ENCODE measurements at places on chromosomes 1 and 21. TPM values are rescaled to one million over a fixed set of nuclear protein-coding genes. Genes with fewer than 3 reads are reported as not detected.

- no peaks in the 10 kb centered on the region for H3K36me3 ChIP-seq
- H3K27ac ChIP-seq, result no peak overlapping the region
- no peak for DNase-seq
- no peak overlapping the region for H3K4me3 ChIP-seq
Measured at GRCh38 chr1:205064301-205064700, 20.0 kb downstream of the TMEM81 start.

GRCh38 chr1:118188411-118188810, 3.4 kb upstream of the SPAG17 start:
- no peaks in the 10 kb centered on the region for H3K36me3 ChIP-seq
- H3K27me3 ChIP-seq, result no peaks in the 10 kb centered on the region
- H3K4me3 ChIP-seq, result no peak overlapping the region

GRCh38 chr1:100463791-100464424, 74.0 kb upstream of the GPR88 start:
- no peak overlapping the region for H3K4me3 ChIP-seq
- H3K27me3 ChIP-seq, result no peaks in the 10 kb centered on the region
- no peaks in the 10 kb centered on the region for H3K36me3 ChIP-seq
- DNase-seq, result no peak
- peaks cover 32% of the 10 kb centered on the region for H3K4me1 ChIP-seq

DNA sequence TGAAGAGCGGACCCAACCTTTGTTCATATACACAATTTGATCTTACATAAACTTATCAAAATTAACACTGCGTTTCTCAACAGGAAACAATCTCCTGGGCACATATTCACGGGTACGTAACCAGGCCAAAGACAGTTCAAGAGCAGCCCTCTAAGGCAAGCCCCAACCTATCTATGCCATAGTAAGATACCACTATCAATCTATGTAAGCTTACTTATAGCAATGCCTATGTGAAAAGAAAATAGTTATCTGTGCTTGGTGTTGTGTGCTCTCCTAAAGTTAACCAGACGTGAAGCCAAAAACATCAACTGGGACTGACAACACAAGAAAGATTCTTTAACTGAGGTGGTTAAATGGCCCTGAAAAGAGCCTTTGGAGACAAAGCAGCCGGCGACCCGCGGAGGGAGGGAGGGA, 49.4 kb upstream of the BOLA1 start:
- DNase-seq, result no peak
- peak overlapping the region; percentile 57 for H3K27ac ChIP-seq
- no peaks in the 10 kb centered on the region for H3K36me3 ChIP-seq
- H3K4me3 ChIP-seq, result peak overlapping the region; percentile 92
- no peaks in the 10 kb centered on the region for H3K27me3 ChIP-seq
- H3K4me1 ChIP-seq, result no peaks in the 10 kb centered on the region

- no peaks in the 10 kb centered on the region for H3K36me3 ChIP-seq
- no peak for DNase-seq
- H3K27ac ChIP-seq, result no peak overlapping the region
- no peaks in the 10 kb centered on the region for H3K4me1 ChIP-seq
- H3K27me3 ChIP-seq, result no peaks in the 10 kb centered on the region
Measured at GRCh38 chr1:202170726-202171125, 10.3 kb upstream of the PTPN7 start.

GRCh38 chr1:115336741-115337140, 1.3 kb downstream of the NGF start:
- no peaks in the 10 kb centered on the region for H3K4me1 ChIP-seq
- H3K4me3 ChIP-seq, result no peak overlapping the region
- no peak for DNase-seq
- H3K36me3 ChIP-seq, result no peaks in the 10 kb centered on the region
- peaks cover 38% of the 10 kb centered on the region for H3K27me3 ChIP-seq

GRCh38 chr1:99590578-99591209, 55.2 kb upstream of the PALMD start:
- no peaks in the 10 kb centered on the region for H3K27me3 ChIP-seq
- DNase-seq, result no peak
- no peak overlapping the region for H3K4me3 ChIP-seq
- H3K27ac ChIP-seq, result no peak overlapping the region
- H3K4me1 ChIP-seq, result no peaks in the 10 kb centered on the region

GRCh38 chr21:42819861-42820615, 59.3 kb downstream of the WDR4 start:
- H3K4me1 ChIP-seq, result no peaks in the 10 kb centered on the region
- no peaks in the 10 kb centered on the region for H3K27me3 ChIP-seq
- no peak overlapping the region for H3K27ac ChIP-seq
- H3K4me3 ChIP-seq, result no peak overlapping the region
- no peaks in the 10 kb centered on the region for H3K36me3 ChIP-seq

GRCh38 chr1:247090455-247090854, 11.8 kb upstream of the ZNF670 start:
- no peaks in the 10 kb centered on the region for H3K27me3 ChIP-seq
- DNase-seq, result no peak
- H3K36me3 ChIP-seq, result no peaks in the 10 kb centered on the region
- no peak overlapping the region for H3K27ac ChIP-seq
- no peaks in the 10 kb centered on the region for H3K4me1 ChIP-seq
- no peak overlapping the region for H3K4me3 ChIP-seq

GRCh38 chr1:51523931-51524330, 4.9 kb upstream of the EPS15 start:
- no peaks in the 10 kb centered on the region for H3K4me1 ChIP-seq
- no peaks in the 10 kb centered on the region for H3K36me3 ChIP-seq
- H3K27me3 ChIP-seq, result no peaks in the 10 kb centered on the region

GRCh38 chr1:113534875-113535274, 144.6 kb downstream of the MAGI3 start:
- H3K27me3 ChIP-seq, result no peaks in the 10 kb centered on the region
- no peak for DNase-seq
- no peak overlapping the region for H3K4me3 ChIP-seq
- H3K4me1 ChIP-seq, result no peaks in the 10 kb centered on the region

- no peak overlapping the region for H3K27ac ChIP-seq
- no peak for DNase-seq
- no peaks in the 10 kb centered on the region for H3K27me3 ChIP-seq
- no peaks in the 10 kb centered on the region for H3K4me1 ChIP-seq
Measured at GRCh38 chr1:197843401-197843800, 59.0 kb upstream of the C1orf53 start.

DNA sequence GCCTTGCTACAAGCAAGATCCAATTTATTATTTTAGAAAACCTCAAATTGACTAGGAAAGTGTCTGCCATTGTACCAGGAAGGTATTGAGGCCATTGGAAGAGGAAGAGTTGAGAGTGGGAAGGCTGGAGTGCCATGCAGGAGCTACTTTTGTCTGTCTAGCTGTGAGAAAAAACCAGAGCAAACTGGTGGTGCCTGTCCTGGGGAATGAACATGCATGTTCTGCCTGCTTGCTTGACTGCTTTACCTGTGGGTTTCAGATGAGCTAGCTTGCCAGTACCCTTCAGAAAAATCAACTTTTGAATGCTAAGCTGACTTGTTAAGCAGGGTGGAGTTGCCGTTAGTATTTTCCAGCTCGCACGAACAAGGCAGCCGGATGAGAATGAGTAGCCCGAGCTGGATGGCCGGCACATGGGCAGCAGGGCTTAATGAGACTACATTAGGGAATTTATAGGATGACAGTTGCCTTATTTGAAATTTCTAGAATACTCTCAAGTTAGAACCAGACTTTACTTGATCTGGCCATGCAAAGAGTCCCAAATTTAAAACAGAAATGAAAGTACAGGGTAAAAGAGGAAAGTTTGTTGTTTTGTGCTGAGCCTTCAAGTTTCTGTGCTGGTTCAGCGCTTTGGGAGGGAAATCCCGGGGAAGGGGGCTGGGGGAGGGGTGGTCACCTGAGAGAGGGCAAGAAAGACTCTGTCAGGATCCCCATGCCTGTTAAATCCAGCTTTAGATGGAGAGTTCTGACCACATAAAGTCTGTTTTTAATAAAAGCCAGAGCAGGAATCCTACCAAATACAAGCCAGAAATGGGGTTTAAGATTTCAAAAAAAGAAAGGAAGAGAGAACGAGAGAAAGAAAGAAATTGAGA, 29.6 kb upstream of the C1orf105 start:
- DNase-seq, result no peak
- no peak overlapping the region for H3K27ac ChIP-seq
- no peaks in the 10 kb centered on the region for H3K36me3 ChIP-seq
- no peak overlapping the region for H3K4me3 ChIP-seq
- peaks cover 10% of the 10 kb centered on the region for H3K4me1 ChIP-seq
- H3K27me3 ChIP-seq, result no peaks in the 10 kb centered on the region

- no peaks in the 10 kb centered on the region for H3K27me3 ChIP-seq
- H3K4me3 ChIP-seq, result no peak overlapping the region
- H3K36me3 ChIP-seq, result no peaks in the 10 kb centered on the region
- DNase-seq, result no peak
Measured at GRCh38 chr21:16308269-16308668, 578.5 kb downstream of the USP25 start.

- H3K36me3 ChIP-seq, result no peaks in the 10 kb centered on the region
- H3K27ac ChIP-seq, result no peak overlapping the region
Measured at GRCh38 chr21:42337830-42338728, 12.7 kb downstream of the TFF2 start.

GRCh38 chr1:93519199-93519829, 71.4 kb downstream of the FNBP1L start:
- H3K36me3 ChIP-seq, result no peaks in the 10 kb centered on the region
- H3K27me3 ChIP-seq, result no peaks in the 10 kb centered on the region
- no peak overlapping the region for H3K4me3 ChIP-seq
- no peak for DNase-seq
- no peak overlapping the region for H3K27ac ChIP-seq

- DNase-seq, result no peak
- no peaks in the 10 kb centered on the region for H3K27me3 ChIP-seq
- no peaks in the 10 kb centered on the region for H3K4me1 ChIP-seq
- H3K36me3 ChIP-seq, result no peaks in the 10 kb centered on the region
- no peak overlapping the region for H3K4me3 ChIP-seq
- H3K27ac ChIP-seq, result no peak overlapping the region
Measured at GRCh38 chr1:107530543-107530942, 389.7 kb downstream of the NTNG1 start.

- no peak overlapping the region for H3K27ac ChIP-seq
- H3K27me3 ChIP-seq, result no peaks in the 10 kb centered on the region
- H3K36me3 ChIP-seq, result no peaks in the 10 kb centered on the region
- H3K4me3 ChIP-seq, result no peak overlapping the region
- no peaks in the 10 kb centered on the region for H3K4me1 ChIP-seq
Measured at GRCh38 chr1:236471653-236472052, 52.1 kb upstream of the LGALS8 start.

DNA sequence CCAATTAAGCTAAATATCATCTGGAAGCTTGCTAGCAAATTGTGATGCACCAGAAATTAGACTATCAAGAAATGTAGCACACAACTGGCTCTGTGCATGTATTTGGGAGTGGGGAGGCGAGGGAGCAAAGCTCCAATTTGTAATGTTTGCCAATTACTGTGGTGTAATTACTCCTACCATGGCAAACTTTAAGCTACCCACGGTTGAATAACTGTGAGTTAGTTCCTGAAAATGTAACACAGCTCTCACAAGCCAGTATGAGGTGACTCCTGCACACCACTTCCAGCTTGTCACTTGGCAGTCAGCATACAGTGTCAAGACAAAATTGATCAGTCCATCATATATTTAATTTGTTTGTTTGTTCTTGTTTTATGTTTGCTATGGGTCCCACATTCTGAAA, 141.2 kb downstream of the TM2D1 start:
- no peak overlapping the region for H3K4me3 ChIP-seq
- no peaks in the 10 kb centered on the region for H3K27me3 ChIP-seq
- H3K27ac ChIP-seq, result no peak overlapping the region
- no peak for DNase-seq
- peaks cover 4% of the 10 kb centered on the region for H3K4me1 ChIP-seq

- no peak overlapping the region for H3K4me3 ChIP-seq
- no peak overlapping the region for H3K27ac ChIP-seq
- H3K4me1 ChIP-seq, result no peaks in the 10 kb centered on the region
Measured at GRCh38 chr1:54245501-54245900, 45.5 kb downstream of the MRPL37 start.

GRCh38 chr1:96990136-96990535, 268.6 kb downstream of the PTBP2 start:
- no peaks in the 10 kb centered on the region for H3K36me3 ChIP-seq
- no peak for DNase-seq
- no peaks in the 10 kb centered on the region for H3K27me3 ChIP-seq
- no peak overlapping the region for H3K27ac ChIP-seq

GRCh38 chr1:231334079-231334666, 3.5 kb downstream of the EXOC8 start:
- peaks cover 3% of the 10 kb centered on the region for H3K4me1 ChIP-seq
- H3K27ac ChIP-seq, result no peak overlapping the region
- no peaks in the 10 kb centered on the region for H3K36me3 ChIP-seq

- H3K4me1 ChIP-seq, result no peaks in the 10 kb centered on the region
- H3K27me3 ChIP-seq, result no peaks in the 10 kb centered on the region
- no peak overlapping the region for H3K27ac ChIP-seq
- H3K36me3 ChIP-seq, result no peaks in the 10 kb centered on the region
Measured at GRCh38 chr1:228332797-228333738, 73.6 kb downstream of the TRIM11 start.

SLFNL1 gene
- not detected for total RNA-seq

C1orf94 gene
- total RNA-seq, result 5.8 TPM

PLPP3 gene
- total RNA-seq, result 30.6 TPM

VCAM1 gene
- not detected for total RNA-seq

IGSF9 gene
- 28.1 TPM for total RNA-seq

PUM1 gene
- total RNA-seq, result 169 TPM

RPTN gene
- not detected for total RNA-seq

PLK3 gene
- 9.7 TPM for total RNA-seq

LRRC8B gene
- 29.2 TPM for total RNA-seq

NPHS2 gene
- total RNA-seq, result not detected

Data from H1 (cell line).